Activated T-helper 2 cell treated with anti-CD3 and anti-CD28 coated beads, Interferon-gamma antibody, Interleukin-2, Interleukin-4, amounts not matched to agents 10 μg/mL and 5 μg/mL and 100 μg/mL, durations not matched to agents 14 hours and 24 hours and 36 hours (primary cell): ENCODE measurements at places on chromosomes 3 and 15. TPM values are rescaled to one million over a fixed set of nuclear protein-coding genes. Genes with fewer than 3 reads are reported as not detected.
A peak's percentile ranks its signal among the peaks of the same experiment; 100 is the strongest.

- no peak overlapping the region for H3K27ac ChIP-seq
- peaks cover 29% of the 10 kb centered on the region for H3K4me1 ChIP-seq
- peaks cover 8% of the 10 kb centered on the region for H3K27me3 ChIP-seq
- no peak overlapping the region for H3K4me3 ChIP-seq
These were observed 35.4 kb downstream of the CD200R1L start for GRCh38 chr3:112811131-112811884.

DNA sequence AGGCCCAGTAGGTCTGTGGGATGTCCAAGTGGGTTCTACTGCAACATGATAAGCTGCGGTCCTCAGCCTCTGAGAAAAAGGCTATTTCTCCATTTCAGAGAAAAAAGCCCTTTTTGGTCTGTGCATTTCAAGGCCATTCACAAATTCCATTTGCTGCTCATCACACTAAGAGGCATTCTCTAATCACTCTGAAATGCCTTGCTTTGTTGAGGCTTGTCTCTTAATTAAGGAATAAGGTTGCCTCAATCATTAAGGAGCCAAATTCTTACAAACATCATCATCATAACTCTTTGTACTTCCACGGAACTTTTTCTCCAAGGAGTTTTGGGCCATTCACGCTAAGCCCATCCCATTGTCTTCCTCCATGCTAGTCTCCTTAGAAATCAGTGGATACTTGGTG, 74.4 kb downstream of the BOC start:
- H3K27me3 ChIP-seq, result no peaks in the 10 kb centered on the region
- no peak overlapping the region for H3K27ac ChIP-seq
- no peaks in the 10 kb centered on the region for H3K36me3 ChIP-seq
- no peak overlapping the region for H3K4me3 ChIP-seq
- H3K4me1 ChIP-seq, result peaks cover 10% of the 10 kb centered on the region
- DNase-seq, result no peak

DNA sequence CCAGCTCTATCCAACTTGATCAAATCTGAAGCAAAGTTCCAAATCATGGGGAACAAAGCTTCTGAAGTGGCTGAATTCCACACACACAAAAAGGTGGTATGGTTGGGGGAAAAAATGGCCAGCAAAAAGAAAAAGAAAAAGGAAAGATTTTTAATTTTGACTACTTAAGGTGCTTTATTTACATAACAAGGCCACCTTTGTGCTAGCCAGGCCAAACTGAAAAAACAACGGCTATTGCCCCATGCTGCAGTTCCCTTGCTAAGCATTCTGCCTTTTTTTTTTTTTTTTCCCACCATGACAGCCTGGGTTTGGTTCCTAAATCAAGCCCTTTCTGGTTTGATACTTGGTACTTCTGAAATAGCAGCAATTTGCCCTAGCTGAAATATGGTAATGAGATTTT, 66.5 kb upstream of the DAZL start:
- peaks cover 3% of the 10 kb centered on the region for H3K27me3 ChIP-seq
- no peaks in the 10 kb centered on the region for H3K36me3 ChIP-seq
- no peak overlapping the region for H3K4me3 ChIP-seq
- no peak for DNase-seq
- no peaks in the 10 kb centered on the region for H3K4me1 ChIP-seq
- no peak overlapping the region for H3K27ac ChIP-seq

DNA sequence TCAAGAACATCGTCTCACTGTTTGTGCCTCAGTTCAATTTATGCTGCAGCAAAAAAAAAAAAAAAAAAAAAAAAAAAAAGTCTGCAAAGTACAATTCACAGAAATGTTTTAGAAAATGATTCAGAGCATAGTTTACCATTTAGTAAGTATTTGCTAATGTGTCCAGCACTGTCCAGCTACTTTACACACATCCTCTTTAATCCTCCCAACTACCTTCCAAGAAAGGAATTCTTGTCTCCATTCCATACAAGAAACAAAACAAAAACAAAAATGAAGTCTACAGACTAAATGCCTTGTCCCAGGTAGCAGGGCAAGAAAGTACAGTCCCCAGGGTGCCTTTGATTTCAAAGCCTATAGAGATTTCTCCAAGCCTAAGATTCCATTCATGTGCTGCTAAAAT, 38.9 kb upstream of the SNTN start:
- H3K4me1 ChIP-seq, result no peaks in the 10 kb centered on the region
- no peak overlapping the region for H3K27ac ChIP-seq
- no peak for DNase-seq
- H3K27me3 ChIP-seq, result no peaks in the 10 kb centered on the region
- H3K36me3 ChIP-seq, result no peaks in the 10 kb centered on the region

The RHOV gene
- total RNA-seq, result 0.80 and 0.82 TPM in 2 replicates

The LRRK1 gene
- total RNA-seq, result 2.1 and 2.4 TPM in 2 replicates

- no peak for DNase-seq
- H3K36me3 ChIP-seq, result peaks cover 4% of the 10 kb centered on the region
- peak overlapping the region; percentile 21 for H3K4me3 ChIP-seq
- peaks cover 22% of the 10 kb centered on the region for H3K4me1 ChIP-seq
These were observed 1.6 kb upstream of the FLNB start for GRCh38 chr3:58006661-58007060.

The CNTN6 gene
- total RNA-seq, result not detected in 2 replicates

DNA sequence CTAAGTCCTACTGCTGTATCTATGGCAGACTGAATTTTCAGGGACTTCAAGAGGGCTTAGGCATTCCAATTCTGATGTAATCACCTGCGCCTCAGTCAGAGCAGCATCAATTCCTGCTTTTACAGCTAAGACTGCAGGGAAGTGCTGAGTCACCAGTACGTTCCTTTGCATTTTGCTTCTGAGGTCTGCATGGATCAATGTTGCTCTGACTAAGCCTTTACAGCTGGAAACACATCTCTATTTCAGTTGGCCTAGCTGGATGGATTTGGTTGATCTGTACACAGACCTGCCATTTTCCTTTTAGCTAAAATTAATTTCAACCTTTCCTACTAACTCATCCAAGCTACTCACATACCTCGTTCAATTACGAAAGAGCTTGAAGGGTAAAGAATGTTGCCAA, 51.3 kb downstream of the ETV5 start:
- H3K27ac ChIP-seq, result no peak overlapping the region
- no peaks in the 10 kb centered on the region for H3K36me3 ChIP-seq
- peaks cover 64% of the 10 kb centered on the region for H3K27me3 ChIP-seq
- DNase-seq, result no peak

DNA sequence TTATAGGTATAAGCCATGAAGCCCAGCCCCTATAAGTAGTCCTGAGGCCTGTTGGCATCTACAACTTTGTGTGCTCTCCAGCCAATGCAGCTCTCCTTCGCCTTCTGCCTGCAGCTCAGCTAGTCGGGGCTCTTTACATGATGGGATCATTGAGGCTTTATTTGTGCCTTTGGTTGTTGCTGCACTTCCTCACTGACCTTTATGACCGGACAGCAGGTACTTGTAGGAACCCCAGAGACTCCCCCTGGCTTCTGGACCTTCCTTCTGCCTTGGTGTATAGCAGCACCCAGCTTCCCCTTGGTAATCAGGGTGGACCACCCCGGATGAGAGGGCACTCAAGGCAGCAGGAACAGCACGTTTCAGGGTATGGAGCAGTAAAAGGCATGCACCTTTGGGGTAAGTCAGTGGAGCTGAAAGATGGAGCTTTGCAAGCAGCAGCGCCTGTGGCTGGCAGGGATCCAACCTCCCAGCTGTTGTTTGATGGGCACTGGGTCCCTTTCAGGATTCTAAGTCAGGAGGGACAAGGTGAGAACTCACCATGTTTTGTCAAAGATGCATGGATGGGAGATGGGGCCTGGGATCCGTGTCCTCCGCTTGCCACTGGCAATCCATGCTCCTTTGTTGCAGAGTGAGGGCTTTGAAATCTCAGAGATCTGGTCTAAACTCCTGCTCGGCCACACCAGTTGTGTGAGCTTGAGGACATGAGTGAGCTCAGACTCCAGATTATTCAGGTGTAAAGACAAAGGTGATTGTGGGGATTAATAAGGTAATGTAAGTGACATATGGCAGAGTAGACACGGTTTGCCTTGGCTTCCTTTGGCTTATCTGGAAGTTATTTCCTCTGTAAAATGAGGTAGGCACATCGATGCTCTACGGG, 65.1 kb upstream of the KLF13 start:
- peaks cover 61% of the 10 kb centered on the region for H3K4me1 ChIP-seq
- no peak overlapping the region for H3K4me3 ChIP-seq
- DNase-seq, result no peak
- H3K27ac ChIP-seq, result no peak overlapping the region
- peaks cover 4% of the 10 kb centered on the region for H3K27me3 ChIP-seq
- no peaks in the 10 kb centered on the region for H3K36me3 ChIP-seq

GRCh38 chr15:25416693-25417092, 22.1 kb downstream of the UBE3A start:
- no peak for DNase-seq
- H3K4me1 ChIP-seq, result peaks cover 17% of the 10 kb centered on the region
- H3K36me3 ChIP-seq, result peaks cover 82% of the 10 kb centered on the region
- no peak overlapping the region for H3K4me3 ChIP-seq

The DCLK3 gene
- total RNA-seq, result not detected in 2 replicates

DNA sequence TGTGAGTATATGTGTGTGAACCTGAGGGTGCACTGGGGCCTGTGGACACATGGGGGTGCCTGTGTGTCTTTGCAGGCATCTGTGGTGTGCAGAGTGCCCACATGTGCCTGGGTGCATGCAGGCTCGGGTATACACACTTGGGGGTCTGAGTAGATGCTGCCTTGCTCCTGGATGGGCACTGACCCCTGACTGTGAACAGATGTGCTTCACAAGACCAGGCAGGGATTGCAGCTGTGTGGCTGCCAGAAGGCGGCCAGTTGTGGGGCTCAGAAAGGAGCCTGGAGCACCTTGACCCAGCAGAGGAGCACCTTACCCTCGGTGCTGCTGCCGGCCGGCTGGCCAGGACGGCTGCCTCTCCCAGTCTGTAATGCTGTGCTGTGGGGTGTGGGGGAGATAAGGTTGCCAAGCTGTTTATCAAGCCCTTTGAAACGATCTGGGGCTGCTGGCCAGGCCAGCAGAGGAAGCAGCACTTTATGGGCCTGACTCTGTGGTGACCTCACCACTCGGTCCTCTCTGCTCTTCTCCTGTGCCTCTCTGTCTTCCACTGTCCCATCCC, 55.5 kb upstream of the MRPS22 start:
- DNase-seq, result no peak
- no peak overlapping the region for H3K27ac ChIP-seq
- peaks cover under 1% of the 10 kb centered on the region for H3K27me3 ChIP-seq
- H3K4me1 ChIP-seq, result no peaks in the 10 kb centered on the region
- H3K4me3 ChIP-seq, result no peak overlapping the region

- no peak overlapping the region for H3K27ac ChIP-seq
- no peaks in the 10 kb centered on the region for H3K36me3 ChIP-seq
- H3K4me1 ChIP-seq, result no peaks in the 10 kb centered on the region
- peaks cover 3% of the 10 kb centered on the region for H3K27me3 ChIP-seq
These were observed 46.1 kb downstream of the AMOTL2 start for GRCh38 chr3:134328147-134328591.

The TGM4 gene
- not detected in 2 replicates for total RNA-seq

DNA sequence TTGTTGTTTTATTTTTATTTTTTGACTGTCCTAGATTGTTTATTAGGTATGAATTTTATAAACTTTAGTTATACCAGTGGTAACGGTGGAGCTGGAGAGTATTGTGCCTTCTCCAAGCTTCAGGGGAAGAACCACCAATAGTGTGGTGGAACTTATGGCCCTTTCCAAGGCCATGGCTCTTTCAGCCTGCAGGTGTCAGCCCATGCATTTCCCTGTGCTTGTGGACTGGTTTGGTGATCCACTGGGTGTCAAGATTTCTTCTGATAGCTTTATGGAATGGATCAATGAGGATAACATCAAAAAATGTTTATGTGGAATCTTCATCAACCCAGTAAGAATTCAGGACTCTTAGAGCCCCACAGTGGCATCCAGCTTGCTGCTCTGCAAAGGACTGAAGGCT, 19.2 kb upstream of the SCAMP5 start:
- no peaks in the 10 kb centered on the region for H3K36me3 ChIP-seq
- H3K27ac ChIP-seq, result no peak overlapping the region
- DNase-seq, result no peak
- H3K4me3 ChIP-seq, result no peak overlapping the region
- H3K4me1 ChIP-seq, result peaks cover 12% of the 10 kb centered on the region
- peaks cover 7% of the 10 kb centered on the region for H3K27me3 ChIP-seq

- peaks cover 55% of the 10 kb centered on the region for H3K4me1 ChIP-seq
- no peaks in the 10 kb centered on the region for H3K27me3 ChIP-seq
- peak overlapping the region; percentile 73 for H3K27ac ChIP-seq
- H3K36me3 ChIP-seq, result peaks cover 58% of the 10 kb centered on the region
These were observed 402.4 kb downstream of the SHQ1 start for GRCh38 chr3:72445827-72446217.

DNA sequence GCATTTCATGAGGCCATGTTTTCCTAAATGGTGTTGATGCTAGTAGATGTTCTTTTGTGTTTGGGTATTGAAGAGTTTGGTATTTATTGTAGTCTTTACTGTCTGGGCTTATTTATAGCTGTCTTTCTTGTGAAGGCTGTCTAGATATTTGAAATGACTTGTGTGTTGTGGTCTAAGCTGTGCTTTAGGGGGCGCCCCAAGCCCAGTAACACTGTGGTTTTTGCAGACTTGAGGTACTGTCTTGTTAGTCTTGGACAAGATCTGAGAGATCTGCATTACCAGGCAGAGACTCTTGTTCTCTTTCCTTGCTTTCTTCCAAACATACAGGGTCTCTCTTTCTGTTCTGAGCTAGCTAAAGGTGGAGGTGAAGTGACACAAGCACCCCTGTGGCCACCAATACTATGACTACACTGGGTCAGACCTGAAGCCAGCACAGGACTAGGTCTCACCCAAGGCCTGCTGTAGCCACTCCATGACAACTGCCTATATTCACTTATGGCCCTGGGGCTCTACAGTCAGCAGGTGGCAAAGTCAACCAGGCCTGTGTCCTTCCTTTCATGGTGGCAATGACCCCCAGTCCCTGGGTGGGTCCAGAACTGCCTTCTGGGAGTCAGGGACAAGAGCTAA, 152.1 kb upstream of the TBC1D5 start:
- no peaks in the 10 kb centered on the region for H3K36me3 ChIP-seq
- H3K4me3 ChIP-seq, result no peak overlapping the region
- no peak overlapping the region for H3K27ac ChIP-seq
- H3K27me3 ChIP-seq, result peaks cover 15% of the 10 kb centered on the region
- DNase-seq, result peak; percentile 26
- peaks cover 2% of the 10 kb centered on the region for H3K4me1 ChIP-seq

GRCh38 chr3:146314871-146315270, 64.0 kb upstream of the PLSCR4 start:
- H3K4me1 ChIP-seq, result no peaks in the 10 kb centered on the region
- H3K27ac ChIP-seq, result no peak overlapping the region
- no peaks in the 10 kb centered on the region for H3K36me3 ChIP-seq
- H3K4me3 ChIP-seq, result no peak overlapping the region
- DNase-seq, result no peak
- H3K27me3 ChIP-seq, result no peaks in the 10 kb centered on the region

The CKMT1A gene
- total RNA-seq, result 0.11 and 0.48 TPM in 2 replicates

- peaks cover 7% of the 10 kb centered on the region for H3K36me3 ChIP-seq
- peak overlapping the region; percentile 58 for H3K4me3 ChIP-seq
- no peak for DNase-seq
- H3K27me3 ChIP-seq, result no peaks in the 10 kb centered on the region
- peak overlapping the region; percentile 67 for H3K27ac ChIP-seq
- H3K4me1 ChIP-seq, result peaks cover 20% of the 10 kb centered on the region
These were observed 21.4 kb downstream of the FEM1B start for GRCh38 chr15:68298882-68299381.

GRCh38 chr3:117750674-117751269, 1041.2 kb downstream of the TUSC7 start:
- no peaks in the 10 kb centered on the region for H3K36me3 ChIP-seq
- no peak overlapping the region for H3K27ac ChIP-seq
- no peak for DNase-seq
- no peaks in the 10 kb centered on the region for H3K4me1 ChIP-seq
- H3K27me3 ChIP-seq, result no peaks in the 10 kb centered on the region

The HIGD2B gene
- total RNA-seq, result 0.16 TPM in 2 replicates

- H3K4me3 ChIP-seq, result no peak overlapping the region
- no peak for DNase-seq
- no peak overlapping the region for H3K27ac ChIP-seq
- H3K36me3 ChIP-seq, result no peaks in the 10 kb centered on the region
- H3K27me3 ChIP-seq, result peaks cover 5% of the 10 kb centered on the region
These were observed 23.7 kb downstream of the TPM1 start for GRCh38 chr15:63066272-63066671.
